ENCODE measurements at places on chromosomes 13 and 19.
A peak's percentile ranks its signal among the peaks of the same experiment; 100 is the strongest.

DNA sequence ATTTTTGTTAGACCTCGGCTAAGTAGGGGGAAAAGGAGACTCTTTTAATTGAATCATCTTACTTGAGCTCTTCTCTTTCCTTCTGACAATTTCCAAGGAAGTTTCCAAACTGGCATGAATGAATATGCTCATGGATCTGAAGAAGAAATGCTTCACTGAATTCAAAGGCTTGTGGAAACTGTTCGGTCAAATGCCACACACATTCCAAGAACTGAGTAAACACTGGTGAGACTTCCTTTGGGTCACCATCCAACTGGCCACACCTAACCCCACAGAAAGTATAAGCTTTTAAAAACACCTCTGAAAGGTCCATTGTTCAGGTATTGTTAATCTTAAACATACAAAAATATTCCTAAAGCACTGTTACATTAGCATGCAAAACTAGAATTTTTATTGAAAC lies 33.6 kb downstream of the MTMR6 start:
- DNase-seq: no peak

- DNase-seq: no peak
These were observed 193.9 kb downstream of the RBM26 start for GRCh38 chr13:79212064-79212619.

DNA sequence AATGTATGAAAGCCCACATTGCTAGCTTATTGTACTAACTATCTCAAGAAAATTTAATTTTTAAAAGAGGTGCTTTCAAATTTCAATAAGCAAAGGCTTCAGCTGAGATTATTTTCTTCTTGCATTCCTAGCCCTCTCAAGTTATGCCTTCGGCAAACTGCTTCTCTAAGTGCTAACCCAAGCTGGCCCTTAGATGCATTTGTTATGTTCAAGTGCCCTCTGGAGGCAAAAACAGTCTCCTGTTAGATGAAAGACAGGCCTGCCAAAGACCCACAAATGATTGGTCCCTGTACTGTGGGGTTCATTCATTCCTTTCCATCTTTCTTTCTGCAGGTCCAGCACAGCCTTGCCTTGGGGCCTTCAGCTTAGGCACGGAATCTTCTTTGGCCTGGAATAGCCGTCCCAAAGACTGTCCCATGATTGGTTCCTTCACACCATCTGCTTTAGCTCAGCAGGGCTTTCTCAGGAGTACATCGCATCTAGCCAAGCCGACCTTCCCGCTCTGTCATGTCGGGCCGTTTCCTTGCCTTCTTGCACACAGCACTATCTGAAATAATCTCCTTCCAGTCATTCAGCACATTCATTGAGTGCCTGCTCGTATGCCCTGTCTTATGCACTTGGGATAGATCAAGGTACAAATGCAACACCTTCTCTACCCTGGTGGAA lies 26.4 kb upstream of the TPTE2 start:
- DNase-seq: peak; percentile 70

DNA sequence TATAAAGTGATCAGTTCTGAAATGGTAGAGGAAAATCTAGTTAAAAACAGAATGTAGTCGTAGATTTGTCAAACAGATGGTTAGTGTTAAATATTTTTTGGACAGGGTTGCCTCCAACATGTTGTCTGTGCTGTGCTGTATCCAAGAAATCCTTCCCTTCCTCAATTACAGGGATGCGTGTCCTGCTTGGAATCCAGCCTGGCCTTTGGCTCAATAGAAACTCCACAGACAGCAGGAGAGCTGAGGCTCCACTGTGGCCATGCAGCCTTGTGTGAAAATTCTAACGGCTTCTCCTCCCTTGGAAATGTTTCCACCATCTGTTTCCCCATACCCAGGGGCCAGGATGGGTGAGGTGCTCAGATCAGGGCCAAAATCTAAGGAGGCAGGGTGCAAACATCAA lies 67.7 kb upstream of the USP29 start:
- DNase-seq: no peak

DNA sequence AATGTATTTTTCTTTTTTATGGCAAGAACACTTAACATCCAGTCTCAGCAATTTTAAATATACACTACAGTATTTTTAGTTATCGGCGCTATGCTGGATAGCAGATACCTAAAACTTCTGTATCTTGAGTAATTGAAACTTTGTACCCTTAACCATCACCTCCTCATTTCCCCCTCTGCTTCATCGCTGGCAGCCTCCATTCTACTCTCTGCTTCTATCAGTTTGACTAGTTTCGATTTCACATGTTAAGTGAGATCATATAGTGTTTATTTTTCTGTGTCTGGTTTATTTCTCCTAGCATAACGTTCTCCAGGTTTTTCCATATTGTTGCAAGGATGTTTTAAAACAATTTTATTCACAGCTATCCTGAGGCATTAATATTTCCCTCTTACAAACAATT lies 340.8 kb upstream of the SLC10A2 start:
- DNase-seq: no peak

DNA sequence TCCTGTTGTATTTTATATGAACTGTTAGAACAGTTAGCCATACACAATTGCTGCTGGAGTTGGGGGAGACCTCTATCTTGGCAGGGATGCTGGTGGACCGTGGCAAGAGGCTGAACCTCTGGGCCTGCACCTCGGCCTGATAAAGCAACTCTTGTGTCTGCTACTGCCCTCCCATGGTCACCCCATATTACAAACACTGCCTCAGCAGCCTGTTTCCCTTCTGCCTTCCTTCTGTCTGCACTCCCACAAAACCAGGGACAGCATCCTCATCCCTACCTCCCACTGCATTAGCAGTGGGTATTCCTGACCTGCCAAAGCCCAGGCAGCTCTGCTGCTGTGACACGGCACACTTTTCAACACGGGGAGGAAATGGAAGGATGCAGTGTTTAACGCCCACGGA lies 456.4 kb downstream of the FGF14 start:
- DNase-seq: no peak

DNA sequence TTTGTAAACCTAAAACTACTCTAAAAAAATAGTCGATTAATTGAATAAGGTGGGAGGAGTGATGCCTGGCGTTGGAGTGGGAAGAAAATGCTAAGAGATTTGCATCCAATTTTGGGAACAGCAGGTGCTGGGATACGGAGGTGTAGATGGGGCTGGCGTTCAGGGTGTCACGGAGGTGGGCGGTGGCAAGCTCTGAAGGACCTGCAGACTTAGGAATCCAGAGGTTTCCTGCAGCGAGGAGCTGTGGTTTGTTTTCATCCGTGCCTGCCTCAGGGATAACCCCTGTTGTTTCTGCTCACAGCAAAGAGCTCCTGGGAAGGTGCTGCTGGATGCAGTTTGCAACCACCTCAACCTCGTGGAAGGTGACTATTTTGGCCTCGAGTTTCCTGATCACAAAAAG lies 166.4 kb upstream of the RNF113B start:
- DNase-seq: no peak

DNA sequence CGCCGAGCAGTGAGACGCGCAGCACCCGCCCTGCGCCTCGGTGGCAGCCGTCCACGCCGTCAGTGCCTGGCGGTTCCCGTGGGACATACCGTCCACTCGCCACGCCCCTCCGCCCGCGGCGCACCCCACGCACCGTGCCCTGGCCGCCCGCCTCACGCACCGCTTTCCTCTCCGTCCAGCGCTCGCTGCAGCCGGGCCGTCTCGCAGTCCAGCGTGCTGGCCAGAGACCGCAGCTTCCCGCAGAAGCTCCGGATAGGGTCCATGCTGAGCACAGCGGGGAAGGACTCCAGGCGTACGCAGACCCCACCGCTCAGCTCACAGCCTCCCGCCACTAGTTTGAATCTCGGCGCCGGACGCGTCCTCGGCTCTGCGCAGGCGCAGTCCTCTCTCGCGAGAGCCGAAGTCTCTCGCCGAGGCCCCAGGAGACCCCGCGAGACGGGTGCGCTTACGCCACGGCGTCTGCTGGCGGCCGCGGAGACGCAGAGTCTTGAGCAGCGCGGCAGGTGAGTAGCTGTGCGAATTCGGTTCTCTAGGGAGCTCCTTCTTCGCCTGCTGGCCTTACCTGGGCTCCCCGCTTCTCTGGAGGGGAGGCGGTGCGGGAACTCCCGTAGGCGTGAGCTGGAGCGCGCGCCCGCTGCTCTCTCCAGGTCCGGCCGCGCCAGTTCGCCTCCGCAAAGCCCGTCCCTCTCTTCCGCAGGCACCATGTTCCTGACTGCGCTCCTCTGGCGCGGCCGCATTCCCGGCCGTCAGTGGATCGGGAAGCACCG lies at the start of the genes MRPL57 and SKA3:
TSS of gene MRPL57 (plus strand) at position 444 of the 767 bp plus-strand sequence. CDS start at position 703, 259 bp downstream.
TSS of gene SKA3 (minus strand) at position 338 of the 767 bp plus-strand sequence. CDS start at position 263, 75 bp downstream.
- DNase-seq: peak; percentile 93

GRCh38 chr13:58712191-58712590 lies 1080.6 kb downstream of the PCDH17 start:
- DNase-seq: no peak

DNA sequence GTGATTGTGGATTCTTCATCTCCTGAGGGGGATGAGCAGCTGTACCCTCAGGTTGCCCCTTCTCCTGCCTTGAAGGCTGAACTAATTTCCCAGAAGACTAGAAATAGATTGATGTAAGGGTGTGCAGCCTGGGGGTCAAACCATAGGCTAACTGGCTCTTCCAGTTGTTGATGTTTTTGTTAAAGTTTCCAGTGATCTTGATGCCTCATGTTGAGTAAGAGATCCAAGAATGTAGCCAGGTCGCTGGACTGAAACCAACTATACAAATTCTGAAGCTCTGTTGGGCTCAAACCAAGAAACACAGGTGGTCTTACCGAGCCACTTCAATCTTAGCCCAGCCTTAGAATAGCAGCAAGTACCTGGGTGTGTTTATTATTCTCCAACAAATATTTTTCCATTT lies 391.8 kb downstream of the KLF5 start:
- no peak for DNase-seq

DNA sequence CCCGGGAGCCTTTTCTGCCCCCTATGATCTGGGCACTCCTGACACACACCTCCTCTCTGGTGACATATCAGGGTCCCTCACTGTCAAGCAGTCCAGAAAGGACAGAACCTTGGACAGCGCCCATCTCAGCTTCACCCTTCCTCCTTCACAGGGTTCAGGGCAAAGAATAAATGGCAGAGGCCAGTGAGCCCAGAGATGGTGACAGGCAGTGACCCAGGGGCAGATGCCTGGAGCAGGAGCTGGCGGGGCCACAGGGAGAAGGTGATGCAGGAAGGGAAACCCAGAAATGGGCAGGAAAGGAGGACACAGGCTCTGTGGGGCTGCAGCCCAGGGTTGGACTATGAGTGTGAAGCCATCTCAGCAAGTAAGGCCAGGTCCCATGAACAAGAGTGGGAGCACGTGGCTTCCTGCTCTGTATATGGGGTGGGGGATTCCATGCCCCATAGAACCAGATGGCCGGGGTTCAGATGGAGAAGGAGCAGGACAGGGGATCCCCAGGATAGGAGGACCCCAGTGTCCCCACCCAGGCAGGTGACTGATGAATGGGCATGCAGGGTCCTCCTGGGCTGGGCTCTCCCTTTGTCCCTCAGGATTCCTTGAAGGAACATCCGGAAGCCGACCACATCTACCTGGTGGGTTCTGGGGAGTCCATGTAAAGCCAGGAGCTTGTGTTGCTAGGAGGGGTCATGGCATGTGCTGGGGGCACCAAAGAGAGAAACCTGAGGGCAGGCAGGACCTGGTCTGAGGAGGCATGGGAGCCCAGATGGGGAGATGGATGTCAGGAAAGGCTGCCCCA lies 8.5 kb upstream of the CEACAM7 start:
- no peak for DNase-seq
